ENCODE measurements at places on chromosomes 7 and 10.

GRCh38 chr7:56083150-56083785 is 9.5 kb downstream of the PHKG1 start:
- no peak for DNase-seq

- DNase-seq, result no peak
Measured at GRCh38 chr7:45898222-45898621, 9.9 kb downstream of the IGFBP1 start.

DNA sequence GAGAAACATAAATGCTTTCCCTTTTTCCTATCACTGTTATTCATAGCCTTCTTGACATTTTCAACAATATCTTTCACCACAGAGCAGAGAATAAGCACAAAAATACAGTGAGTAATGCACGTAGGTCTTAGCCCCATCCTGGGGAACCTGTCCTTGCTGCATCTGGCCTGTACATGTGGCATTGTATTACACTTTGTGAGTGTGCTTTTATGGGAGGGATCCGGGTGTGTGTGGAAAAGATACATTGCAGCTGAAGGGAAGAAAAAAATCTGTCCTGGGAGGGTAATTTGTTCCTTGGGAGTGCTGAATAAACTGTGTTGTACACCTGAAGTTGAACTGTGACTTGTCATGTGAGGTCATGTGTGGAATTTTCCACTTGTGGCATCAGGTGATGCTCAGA is 422.7 kb upstream of the LRGUK start:
- DNase-seq, result no peak

GRCh38 chr10:5282137-5282536 is 82.6 kb upstream of the UCN3 start:
- no peak for DNase-seq

DNA sequence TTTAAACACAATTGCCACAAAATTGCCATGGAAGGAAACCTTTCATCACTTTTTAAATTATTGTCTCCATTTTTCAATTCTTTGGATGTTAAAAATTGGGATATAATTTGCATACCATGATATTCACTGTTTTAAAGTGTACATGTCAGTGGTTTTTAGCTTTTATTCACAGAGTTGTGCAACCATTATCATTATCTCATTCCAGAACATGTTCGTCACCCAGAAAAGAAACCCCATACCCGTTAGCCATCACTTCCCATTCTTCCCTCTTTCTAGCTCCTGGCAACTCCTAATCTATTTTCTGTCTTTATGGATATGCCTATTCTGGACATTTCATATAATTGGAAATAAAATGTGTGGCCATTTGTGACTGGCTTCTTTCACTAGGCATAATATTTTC is 260.3 kb upstream of the FERD3L start:
- no peak for DNase-seq

GRCh38 chr10:116849248-116850057 is at the start of gene ENO4:
ENO4 (plus strand) TSS chr10:116849499; CDS start chr10:116849567, 68 bp downstream.
- no peak for DNase-seq

- no peak for DNase-seq
Measured at GRCh38 chr10:33337326-33337957, 3.0 kb upstream of the NRP1 start.

DNA sequence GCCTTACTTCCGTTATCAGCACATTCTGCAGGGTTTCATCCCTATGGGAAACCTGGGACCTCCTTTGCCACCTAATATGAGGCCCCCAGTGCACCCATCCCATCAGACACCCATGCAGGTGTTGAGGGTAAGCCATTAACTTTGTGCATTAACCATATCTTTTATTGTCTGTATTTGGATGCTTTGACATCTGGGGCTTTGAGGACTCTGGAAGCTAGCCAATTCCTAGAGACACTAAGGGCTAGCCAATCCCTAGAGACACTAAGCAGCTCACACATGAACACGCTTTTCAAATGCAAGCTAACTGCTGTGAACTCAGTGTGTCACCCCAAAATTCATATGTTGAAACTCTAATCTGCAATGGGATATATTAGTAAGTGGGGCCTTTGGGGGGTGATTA is 272.5 kb upstream of the COBL start:
- DNase-seq, result no peak

DNA sequence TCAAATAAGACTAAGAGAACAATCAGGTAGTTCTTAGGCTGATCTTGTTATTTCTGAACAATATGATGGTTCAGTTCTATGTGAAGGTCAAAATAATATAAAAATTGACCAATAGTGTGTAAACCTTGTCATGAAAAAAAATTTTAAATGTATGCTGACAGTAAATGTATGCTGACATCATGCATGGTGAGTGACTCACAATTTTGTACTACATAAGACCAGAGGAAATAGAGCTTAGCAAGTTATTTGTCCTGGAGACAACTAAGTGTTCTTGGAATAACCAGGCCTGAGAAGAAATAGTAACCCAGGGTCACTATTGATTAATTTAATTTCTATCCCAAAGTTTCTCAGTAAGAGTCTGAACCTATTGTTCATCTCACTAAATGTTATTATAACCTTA is 182.2 kb upstream of the PCDH15 start:
- no peak for DNase-seq

DNA sequence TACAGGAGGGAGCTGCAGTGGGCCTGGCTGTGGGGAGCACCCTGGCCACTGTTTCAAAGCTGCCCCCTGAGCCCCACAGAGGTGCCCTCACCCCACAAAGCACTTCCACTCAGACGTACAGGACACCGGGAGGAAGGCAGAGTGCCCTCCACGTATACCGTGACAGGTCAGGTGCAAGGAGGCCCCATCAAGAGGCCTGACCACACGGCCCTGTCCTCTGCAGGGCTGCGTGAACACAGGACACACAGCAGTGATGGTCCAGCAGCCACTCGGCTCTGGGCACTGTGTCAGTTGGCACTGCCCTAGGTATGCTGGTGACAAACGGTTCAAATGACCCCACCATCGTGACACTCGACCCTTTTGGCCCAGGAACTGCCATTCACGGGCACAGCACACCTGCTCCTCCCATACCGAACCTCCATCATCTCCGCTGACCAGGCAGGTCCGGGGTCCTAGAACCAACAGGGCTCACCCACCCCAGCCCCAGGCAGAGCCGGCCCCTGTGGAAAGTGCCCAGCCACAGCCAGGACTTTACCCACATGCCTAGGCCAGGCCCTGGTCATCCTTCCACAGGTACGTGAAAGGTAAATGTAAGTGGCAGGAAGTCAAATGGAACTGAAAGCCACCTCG is 560.9 kb downstream of the PTPRN2 start:
- no peak for DNase-seq

GRCh38 chr10:12633776-12634620 is 284.7 kb downstream of the CAMK1D start:
- no peak for DNase-seq

DNA sequence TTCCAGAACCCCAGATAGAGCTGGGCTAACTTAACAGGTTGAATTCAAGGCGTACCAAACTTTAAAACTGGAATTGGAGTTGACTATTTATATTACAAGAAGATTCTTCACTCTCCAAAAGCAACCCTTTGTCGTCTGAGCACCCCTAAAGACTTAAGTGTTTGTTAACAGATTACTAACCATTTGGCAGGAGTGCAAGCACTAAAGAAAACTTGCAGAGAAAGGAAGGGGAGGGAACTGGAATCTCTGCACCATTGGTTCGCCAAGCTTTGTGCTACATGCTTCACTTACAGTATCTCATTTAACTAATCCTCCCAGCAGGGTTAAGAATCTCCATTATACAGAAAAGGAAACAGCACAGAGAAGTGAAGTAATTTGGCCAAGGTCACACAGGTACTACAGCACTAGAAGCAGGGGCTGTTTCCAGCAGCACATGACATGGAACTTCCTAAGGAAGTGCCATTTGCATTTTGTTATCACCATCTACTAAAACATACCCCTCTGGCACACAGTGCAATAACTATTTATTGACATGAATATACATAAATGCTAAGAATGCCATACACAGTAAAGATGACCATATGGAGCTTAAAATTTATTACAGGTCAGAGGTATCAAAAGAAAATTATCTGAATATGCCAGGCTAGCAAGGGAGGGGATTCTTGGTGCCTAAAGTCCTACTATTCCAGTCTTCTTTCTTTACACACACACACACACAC is 201.2 kb downstream of the KCNMA1 start:
- DNase-seq, result no peak

DNA sequence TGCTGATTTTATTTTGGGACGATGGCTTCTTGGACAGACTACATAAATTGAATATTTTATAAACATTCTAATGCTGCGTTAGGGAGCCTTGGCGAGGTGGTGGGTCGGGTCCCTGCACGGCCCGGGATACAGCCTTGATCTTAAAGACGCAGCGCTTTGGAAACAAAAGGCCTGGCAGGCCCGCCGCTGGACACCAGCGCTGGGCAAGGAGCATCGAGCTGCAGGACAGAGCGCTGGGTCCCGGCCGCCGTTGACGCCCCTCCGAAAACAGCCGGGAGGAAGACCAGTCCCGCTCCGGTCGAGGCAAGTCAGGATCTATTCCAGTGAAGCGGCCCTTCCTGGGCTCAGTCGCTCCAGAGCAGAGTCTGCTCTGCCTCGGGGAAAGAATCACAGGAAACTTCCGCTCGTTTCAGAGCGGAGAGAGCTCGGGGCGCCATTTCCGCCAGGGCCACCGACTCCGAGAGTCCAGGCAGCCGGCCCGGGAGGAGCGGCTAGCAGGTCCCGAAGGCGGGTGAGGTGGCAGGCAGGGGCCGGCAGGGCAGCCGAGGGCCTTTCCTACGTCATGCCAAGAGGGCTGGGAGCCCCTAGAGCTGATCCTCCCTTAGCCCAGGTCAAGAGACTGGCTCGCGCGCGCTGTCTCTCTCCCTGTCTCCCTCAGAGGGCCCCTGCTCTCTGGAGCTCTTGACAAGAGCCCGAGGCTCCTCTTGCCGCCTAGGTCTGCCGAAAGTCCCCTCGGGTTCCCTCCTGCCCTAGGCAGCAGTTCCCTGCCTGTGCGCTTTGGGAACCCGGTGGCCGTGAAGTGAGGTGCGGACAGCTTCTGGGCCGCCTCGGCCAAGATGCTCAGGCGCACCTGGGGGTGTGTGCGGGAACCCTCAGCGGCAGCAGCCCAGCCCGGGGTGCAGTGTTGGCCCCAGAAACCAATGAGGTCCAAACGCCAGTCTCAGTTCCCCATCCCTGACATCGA is 1.4 kb upstream of the DRGX start:
- DNase-seq, result no peak

DNA sequence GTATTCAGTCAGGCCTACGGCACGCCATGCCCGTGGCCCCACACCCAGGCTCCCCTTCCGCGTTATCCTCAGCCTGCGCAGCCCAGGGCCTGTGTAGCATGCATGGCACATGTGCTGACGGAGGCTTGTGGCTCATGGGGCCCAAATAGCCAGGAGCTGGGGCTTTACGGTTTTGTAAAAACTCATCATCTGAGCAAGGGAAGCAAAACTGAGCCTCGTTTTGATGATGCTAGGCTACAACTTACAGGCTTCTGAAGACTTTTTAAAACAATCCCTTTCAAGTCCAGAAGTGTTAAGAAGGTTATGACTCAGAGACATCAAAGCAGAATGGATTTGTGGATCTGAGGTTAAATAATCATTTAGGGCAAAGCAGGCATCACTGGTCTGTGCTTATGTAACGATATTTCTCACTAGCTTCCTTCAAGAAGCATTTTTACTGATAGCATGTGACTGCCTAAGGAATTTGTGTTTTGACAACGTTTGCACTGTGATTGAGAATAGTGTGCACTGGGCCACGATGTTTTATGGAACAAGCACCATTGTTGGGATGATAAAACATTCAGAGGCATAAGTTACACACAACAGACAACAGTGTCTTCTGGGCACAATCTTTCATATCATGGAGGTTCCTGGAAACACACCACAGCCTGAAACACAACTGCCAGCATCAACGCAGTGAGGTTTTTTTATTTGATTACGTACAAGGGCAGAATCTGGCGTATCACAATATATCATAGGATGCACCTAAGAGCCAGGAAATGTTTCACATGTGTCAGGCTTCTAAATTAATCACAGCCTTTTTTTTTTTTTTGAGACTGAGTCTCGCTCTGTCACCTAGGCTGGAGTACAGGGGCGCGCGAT is 274.3 kb downstream of the CCDC3 start:
- no peak for DNase-seq

GRCh38 chr7:44983742-44984477 is 5.1 kb upstream of the MYO1G start:
- no peak for DNase-seq

GRCh38 chr7:102456327-102456726 is 8.3 kb downstream of the ALKBH4 start:
- no peak for DNase-seq

DNA sequence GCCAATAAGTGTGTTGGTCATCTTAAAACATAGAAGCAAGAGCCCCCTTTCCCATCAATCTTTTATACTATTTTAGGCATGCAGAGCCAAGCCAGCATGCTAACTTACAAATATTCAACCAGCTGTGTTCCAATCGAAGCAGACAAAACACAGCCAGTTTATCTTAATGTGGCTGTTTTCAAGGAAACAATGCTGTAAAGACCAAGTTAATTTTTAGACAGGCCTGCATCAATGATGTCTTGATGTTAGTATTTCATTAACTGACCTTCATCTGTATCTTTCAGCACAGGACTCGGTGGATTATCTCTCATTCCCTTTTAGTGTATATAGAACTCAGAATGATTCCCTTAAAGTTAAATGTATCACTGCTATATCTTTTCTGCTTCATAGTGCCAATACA is 262.0 kb upstream of the ZWINT start:
- DNase-seq, result no peak

DNA sequence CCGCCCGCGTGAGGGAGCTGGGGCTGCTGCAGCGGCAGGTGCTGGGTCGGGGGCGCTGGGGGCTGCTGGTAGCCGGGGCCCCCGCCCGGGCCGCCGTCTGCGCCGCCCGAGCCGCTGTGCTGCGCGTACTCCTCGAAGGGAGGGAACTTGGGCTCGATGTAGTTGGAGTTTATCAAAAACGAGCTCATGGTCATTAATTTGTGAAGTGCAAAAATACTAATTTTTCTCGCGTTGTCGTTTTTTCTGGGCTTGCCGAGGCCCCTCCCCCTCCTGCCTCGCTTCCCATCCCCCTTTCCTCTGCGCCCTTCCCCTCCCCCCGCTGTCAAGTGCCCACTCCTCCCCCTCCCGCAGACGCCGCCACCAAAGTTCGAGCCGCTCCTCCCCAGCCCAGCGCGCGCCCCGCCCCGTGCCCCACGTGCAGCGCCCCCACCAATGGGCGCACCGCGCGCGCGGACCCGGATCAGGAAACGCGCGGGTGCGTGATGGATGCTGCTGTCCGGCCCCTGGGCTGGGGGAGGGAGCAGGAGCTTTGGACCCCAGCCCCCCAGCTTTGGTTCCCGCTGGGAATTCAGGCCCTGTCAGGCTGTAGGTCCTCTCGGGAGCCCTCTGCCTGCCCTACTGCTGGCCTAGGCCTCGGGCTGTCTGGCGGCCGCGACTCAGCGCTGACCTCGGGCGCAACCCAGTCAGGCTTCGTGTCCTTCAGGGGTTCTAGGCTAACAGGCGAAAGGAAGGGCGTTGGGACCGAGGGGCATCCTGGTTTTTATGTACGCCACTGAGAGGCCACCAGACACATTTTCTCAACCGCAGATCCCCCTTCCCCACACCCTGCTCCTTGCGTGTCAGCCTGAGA is at the start of gene HOXA4:
HOXA4 (minus strand) TSS at position 218 of the 850 bp plus-strand sequence; CDS start at position 194, 24 bp downstream.
- DNase-seq, result peak; percentile 66

- no peak for DNase-seq
Measured at GRCh38 chr10:117656385-117657367, 114.1 kb downstream of the EMX2 start.
